GM12865 (cell line): ENCODE measurements at places on chromosomes 3 and 15.

- DNase-seq: no peak
Measured at GRCh38 chr3:48276911-48277641, 36.2 kb downstream of the ZNF589 start.

GRCh38 chr3:152259468-152259867 is 9.3 kb upstream of the MBNL1 start:
- DNase-seq: no peak

GRCh38 chr15:56940388-56940787 is 21.9 kb downstream of the TCF12 start:
- DNase-seq: no peak

DNA sequence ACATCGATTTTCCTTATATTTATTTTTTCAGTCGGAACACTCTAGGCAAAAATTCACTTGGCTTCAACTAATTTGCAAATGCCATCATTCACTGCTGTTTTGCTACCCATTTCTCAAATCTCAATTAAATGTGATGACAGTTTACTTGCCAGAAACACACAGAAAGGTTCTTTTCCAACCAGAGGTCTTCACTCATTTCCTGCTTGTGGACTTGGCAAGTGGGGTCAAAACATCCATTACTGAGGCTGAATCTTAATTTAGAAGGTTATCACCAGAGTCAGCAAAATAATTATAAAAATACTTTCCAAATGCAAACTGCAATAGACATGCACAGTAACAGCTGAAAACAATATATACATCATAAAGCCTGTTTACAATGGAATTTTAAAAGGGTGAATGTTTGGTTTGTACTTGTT is 625.4 kb upstream of the TBL1XR1 start:
- no peak for DNase-seq

DNA sequence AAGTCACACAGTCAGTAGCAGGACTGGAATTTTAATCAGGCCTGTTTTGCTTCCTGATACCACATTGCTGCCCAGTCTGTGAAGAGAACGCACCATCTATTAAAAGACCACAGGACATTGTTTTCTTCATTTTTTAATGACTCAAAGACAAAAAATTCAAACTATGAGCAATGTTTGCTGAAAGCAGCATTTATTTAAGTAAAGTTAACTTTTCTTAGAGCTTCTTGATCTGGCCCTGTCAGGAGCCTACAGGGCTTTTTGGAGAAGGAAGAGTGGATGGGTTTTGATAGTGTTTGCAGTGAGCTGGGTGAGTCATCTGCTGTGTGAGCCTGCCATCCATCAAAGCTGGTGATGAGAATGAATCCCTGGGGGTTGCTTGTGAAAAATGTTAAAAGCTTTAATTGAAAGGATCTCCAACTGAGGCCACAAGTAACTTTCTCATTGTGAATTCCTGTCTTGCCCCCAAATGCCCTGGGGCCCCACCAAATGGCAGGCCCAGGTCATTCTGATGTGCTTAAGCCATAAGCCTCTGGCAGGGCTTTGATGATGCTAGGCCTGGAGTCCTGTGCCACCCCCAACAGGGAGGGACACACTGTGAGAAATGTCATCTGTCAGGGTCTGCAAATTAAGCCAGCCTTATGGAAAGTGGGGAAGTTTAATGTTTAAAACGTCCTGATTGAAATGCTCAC is 136.2 kb upstream of the PFN2 start:
- DNase-seq: no peak

DNA sequence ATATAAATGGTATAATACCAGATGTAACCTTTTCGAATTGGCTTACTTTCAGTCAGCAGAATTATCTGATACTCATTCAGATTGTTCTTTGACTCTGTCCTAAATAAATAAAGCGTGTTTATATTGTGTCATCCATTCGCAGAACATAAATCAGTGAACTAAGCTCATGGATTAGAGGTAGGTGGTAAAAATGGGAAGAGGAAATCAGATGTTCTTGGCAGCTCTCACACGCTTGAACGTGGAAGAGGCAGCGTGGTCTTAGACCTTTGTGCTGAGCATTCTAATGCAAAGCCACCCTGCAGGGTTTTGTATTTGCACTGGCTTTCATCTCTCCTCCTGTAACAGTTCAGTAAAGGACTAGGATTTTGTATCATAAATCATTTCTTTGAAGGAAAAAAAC is 441.4 kb downstream of the GABRG3 start:
- DNase-seq: no peak

GRCh38 chr3:120438665-120439370 is 12.0 kb downstream of the FSTL1 start:
- DNase-seq: no peak

GRCh38 chr3:71628522-71628921 is 45.0 kb upstream of the FOXP1 start:
- DNase-seq: no peak

- DNase-seq: no peak
Measured at GRCh38 chr3:44969828-44970179, 6.2 kb downstream of the ZDHHC3 start.

- DNase-seq: peak; percentile 89
Measured at GRCh38 chr15:74399511-74400312, 32.3 kb upstream of the CYP11A1 start.

DNA sequence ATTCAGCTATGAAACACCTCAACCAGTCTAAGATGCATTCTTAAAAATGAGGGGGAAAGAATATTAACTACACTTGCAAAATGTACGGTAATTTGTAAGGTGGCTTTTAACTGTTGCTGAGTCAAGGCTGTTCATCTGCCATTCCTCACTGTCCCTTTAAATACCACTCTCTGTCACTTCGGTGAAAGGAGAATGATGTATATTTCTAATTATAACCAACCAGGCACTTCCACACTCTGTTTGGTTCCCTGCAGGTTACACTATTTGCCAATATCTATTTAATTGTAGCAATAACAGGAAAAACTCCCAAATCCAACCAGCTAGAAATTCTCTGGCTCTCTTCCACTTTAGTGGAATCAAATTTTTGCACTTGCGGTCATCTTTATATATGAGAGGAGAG is 70.5 kb upstream of the SLCO3A1 start:
- DNase-seq: no peak

DNA sequence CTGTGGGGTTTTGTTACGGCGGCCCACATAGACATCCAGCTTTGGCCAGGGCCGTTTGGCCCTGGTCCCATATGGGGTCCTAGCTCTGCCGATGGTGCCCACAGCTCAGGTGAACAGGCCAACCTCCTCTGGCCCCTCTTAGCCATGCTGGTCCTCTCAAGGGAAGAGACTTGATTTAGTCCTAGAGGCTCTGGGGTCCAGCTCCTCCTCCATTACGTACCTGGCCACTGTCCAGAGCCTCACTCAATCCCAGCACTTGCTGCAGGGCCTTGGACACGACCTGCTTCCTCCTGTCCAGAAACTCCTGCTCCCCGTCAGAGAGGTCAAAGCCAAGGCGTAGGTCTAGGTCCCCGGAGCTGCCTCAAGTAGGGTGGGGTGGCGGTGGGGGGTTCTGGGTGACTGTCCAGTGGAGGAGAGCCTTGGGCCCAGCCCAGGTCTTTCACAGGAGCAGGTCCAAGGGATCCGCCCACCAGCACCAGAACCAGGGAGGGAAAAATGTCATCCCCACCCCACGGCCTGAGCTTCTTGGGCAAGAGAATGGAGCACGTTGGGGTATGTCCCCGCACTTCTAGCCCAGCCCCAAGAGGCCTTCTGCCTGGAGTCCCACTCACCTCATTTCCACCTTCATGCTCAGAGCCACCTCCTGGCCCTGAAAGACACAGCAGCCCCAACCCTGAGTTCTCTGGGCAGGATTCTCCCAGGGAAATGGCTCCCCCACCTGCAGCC is 6.8 kb downstream of the PLA2G4F start:
- DNase-seq: no peak

DNA sequence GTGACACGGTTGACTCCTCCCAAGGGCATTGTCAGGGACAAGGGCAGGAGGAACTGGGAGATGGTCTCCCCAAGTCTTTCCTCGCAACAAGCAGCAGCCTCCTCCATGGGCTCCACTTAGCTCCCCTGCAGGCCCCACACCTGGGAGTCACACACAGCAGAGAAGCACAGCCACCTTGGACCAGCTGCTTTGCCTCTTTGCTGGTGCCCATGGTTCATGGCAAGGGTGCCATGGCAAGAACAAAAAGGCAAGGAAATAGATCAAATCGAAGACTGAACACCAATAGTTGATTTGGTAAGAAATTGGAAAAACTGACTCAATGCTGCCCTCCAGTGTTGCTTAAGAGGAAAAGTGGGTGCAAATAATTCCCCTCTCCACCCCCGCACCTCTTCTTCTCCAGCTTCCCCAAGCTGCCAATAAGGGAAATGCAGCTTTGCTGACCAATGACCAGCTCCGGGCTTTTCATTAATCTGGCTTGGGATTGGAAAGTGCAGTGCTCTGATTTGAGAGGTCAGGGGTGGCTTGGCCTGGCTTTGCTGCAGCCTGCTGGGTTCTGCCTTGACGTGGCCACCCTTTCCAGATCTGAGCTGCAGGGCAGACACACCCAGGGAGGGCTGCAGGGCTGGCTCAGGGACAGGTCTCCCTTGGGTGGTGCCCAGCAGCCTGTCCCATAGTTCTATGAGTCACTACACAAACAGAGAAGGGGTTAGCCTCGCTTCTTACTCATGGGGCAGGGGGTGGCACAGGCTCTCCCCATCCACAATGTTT is 162.0 kb downstream of the KLF13 start:
- peak; percentile 90 for DNase-seq

DNA sequence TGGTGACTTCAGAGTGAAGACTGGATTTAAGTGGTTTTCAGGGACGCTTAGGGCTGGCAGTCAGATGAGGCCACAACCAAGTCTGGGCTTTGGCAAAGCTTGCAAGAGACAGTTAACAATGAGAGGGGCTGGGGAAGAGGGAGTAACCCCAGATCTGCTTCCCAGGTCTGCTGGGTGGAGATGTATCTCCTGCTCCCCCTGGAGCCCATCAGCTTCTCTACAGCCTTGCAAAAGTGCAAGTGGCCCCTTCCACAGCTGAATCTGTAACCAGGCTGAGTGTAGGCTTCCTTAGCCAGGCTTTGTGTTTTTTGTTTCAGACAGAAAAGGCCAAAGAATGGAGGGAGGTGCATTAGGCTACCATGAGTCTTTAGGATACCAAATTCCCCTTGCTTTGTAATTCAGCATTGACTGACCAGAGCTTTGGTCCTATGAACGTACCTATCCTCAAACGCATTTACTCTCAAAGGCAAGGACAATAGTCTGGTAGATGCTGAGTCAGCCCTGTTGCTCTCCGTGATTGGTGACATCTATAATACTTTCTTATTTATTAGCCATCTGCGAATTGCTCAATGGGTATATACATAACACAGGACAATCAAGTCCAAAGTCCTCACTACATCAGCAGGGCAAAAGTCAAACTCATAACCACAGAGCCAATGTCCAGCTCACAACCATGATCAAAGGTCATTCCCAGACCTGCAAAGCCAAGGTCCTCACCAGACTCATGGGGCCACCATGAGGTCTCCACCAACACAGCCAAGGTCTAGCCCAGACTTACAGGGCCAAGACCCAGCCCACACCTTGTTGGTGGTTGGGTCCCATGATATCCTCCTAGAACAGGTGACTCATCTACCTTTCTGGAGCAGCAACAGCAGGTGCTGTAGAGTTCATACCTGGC is 17.1 kb downstream of the CCDC13 start:
- DNase-seq: peak; percentile 38

- DNase-seq: no peak
Measured at GRCh38 chr3:13025090-13025489, 48.1 kb downstream of the IQSEC1 start.

GRCh38 chr3:136427236-136427635 is 177.1 kb downstream of the PCCB start:
- DNase-seq: no peak

DNA sequence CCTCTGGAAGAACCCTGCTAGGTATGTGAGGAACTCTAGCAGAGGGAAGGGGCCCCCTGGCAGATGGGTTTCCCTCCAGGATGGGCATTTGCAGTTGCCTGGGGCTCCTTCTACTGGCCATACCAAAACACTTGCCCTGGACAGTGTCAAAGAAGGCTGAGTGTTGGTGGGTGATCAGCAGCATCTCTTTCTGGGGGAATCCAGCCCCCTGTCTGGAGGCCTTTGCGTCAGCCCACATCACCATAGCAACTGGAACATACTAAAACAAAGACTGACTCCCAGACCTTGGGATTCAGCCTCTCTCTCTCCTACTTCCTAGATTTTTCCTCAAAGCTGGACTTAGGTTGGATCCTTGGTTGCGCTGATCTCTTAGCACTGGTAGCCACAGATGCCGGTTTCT is 8.1 kb downstream of the CEMIP start:
- no peak for DNase-seq

GRCh38 chr3:73832426-73832825 is 207.7 kb upstream of the PDZRN3 start:
- DNase-seq: no peak

GRCh38 chr3:198081421-198081844 is 121.4 kb downstream of the LMLN start:
- no peak for DNase-seq

- DNase-seq: no peak
Measured at GRCh38 chr3:95731753-95732152, 1082.6 kb upstream of the EPHA6 start.

DNA sequence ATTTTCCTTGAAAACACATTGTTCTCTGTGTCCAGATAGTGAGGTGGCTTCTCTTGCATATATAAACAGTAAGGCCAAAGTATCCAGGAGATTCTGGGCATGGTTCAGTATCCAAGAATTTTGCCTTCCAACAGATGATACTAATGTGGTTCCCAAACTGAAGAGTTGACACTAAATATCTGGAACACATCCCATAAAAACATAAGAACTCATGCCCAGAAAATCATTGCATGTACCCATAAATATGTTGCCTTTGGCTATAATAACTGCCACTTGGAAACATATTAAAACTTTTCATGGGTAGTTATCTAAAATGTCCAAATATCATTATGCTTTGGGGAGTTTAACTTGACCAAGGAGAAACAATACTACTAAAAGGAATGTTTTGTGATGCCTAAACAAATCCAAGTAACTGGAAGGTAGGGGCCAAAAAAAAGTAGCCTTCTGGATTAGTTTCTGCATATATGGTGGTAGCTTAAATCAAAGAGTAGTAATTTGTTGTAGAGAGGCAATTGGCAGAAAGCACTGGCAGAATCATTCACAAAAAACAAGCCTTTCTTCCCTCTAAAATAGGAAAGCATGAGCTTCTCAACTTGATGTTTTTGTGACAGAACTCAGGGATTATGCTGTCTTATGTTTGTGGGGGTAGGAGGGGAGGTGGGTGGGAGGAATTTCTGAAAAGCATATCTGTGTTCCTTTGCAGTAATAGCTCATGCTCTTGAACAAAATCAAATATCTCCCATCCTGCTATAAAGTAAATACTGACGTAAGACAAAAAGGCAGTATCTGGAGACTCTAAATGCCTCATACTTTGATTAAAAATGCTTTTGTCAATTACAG is 753.9 kb downstream of the TUSC7 start:
- DNase-seq: no peak

GRCh38 chr3:149553781-149554451 is 79.4 kb downstream of the TM4SF4 start:
- DNase-seq: no peak

DNA sequence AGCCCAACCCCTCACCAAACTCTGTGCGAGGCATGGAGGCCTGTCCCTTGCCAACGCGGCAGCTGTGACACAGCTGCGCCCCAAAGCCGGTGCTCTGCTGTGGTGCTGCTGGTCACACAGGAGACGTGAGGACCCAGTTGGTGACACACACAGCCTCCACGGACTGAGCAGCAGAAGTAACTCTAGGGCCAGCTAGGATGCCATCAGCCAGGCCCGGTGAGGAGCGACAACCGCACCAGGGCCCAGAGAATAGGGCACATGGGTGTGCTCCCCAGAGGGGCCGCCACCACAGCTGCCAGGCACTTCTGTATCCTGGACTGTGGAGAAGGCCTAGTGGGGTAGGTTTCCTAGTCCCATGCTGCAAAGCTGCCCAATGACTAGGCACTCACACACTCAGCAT is 10.7 kb downstream of the ZXDC start:
- no peak for DNase-seq
